HCEC 1CT (cell line): ENCODE measurements at places on chromosomes 1 and 21.

DNA sequence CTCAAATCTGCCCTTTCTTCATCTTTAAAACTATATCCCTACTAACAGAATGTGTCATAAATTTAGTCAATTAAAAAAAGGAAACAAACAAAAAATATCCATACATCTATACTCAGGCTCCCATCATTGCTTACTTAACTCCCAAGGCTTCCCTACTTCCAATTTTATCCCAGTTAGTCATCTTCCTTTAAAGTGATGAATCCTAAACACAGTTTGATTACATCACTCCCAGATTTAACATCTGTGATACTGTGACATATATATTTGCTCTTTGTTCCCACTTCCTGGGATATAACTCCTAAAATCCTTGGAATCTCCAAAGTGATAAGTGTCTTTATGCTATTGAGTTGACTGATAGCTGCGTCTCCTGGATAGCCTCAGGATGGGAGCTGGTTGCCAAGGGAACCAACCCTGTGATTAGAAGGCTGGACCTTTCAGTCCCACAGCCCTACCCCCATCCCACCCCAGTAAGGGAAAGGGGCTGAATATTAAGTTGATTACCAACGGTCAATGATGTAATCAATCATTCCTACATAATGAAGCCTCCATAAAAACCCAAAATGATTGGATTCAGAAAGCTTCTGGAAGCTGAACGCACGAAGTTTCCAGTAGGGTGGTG, 21.6 kb downstream of the GLMN start:
- DNase-seq, result peak; percentile 86

- peak; percentile 99 for DNase-seq
These were observed 34.6 kb downstream of the CFAP57 start for GRCh38 chr1:43206600-43207228.

DNA sequence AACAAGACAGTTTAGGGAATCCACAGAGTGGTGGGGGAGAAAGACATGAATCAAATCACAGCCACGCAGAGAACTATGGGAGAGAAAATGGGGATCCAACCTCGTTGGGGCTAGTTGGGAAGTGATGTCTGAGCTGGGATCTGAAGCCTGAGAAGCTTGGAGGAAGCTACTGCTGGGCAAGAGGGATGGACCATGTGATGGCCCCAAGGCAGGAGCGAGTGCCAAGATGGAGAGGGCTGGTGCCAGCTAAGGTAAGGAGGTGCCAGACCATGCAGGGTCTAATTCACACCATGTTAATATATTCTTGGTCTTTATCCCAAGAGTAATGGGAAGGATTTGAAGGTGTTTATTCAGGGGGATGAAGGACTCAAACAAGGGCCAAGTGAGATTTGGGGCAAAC, 18.2 kb upstream of the TCEA3 start:
- DNase-seq, result no peak

GRCh38 chr1:231421546-231421970, 529 bp downstream of the EGLN1 start:
- peak; percentile 34 for DNase-seq

GRCh38 chr1:226781937-226782609, 43.0 kb upstream of the ITPKB start:
- DNase-seq, result no peak

- peak; percentile 36 for DNase-seq
These were observed 75.0 kb upstream of the GUCA2A start for GRCh38 chr1:42239555-42239954.

DNA sequence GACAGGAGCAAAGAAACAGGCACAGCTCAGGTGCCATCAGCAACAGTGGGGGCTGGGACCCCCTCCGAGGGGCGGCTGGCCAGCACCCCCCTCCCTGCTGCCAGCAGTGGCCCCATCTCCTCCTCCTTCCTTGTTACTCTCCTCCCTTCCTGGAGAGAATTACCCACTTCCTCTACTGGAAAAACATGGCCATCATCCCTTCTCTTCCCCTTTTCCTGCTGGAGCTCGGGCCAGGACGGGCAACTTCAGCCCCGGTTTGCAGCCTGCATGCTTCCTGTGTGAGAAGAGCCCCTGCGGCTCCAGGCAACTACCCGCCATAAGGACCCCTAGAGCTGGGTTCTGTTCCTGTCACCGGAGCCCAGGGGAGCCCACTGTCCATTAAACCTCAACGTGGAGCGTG, 17.6 kb downstream of the MEGF6 start:
- DNase-seq, result no peak

DNA sequence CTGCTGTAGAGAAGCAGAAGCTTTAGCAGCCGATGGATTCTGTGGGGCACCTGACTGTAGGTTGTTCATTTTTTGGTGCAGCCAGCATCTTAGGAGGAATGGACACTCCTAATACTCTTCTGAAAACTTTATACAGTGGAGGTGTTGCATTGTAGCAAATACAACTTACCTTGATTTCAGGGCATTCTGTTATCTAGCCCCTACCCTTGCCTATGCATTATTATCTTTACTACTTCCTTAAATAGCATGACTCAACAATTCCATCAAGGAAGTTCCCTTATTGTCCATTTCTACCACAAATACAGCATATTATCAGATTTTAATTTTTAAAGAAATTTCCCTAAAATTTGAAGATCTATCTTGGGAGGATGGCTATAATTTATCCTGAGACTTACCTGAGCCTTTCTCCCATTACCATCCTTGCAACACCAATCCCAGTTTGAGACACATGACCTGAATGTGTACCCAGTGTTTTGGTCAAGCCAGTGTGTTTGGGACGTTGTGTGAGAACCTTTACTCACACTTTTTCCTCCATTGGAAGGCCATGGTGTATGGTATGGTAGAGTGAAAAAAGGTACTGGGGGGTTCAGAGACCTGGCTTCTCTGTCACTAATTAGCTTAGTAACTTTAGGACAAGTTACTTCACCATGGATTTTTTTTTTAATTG, 9.2 kb downstream of the POU2F1 start:
- DNase-seq, result no peak

DNA sequence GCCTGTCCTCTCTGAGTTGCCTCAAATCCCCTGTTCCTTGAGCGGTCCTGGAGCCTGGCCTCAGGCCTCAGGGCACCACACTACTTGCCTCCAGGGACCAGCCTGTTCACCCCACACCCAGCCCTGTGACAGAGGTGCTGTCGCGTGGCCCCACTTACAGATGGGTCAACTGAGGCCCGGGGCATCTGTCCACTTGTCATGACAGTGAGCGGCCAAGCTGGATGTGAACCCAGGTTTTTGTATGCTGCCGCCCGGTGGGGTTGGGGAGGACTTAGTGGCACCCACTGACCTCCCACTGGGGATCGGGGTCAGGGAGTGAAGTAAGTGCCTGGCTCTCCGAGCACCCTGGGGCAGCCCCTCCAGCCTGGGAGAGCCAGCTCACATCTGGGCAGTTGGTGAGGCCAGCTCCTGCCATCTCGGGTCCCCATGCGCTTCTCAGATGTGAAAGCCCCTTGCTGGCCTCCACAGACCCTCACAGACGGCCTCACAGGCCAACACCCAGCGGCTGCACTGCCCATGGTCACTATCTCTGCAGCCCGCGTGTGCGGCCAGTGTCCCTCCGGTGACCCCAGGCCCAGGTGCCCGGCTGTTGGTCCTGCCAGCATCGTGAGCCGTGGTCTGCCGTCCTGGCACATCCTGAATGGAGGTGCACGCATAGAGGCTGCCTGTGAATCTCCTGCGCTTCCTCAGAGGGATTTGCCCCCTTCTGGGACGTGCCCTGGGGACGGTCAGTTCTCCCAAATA, 9.3 kb upstream of the FAAP20 start:
- no peak for DNase-seq

DNA sequence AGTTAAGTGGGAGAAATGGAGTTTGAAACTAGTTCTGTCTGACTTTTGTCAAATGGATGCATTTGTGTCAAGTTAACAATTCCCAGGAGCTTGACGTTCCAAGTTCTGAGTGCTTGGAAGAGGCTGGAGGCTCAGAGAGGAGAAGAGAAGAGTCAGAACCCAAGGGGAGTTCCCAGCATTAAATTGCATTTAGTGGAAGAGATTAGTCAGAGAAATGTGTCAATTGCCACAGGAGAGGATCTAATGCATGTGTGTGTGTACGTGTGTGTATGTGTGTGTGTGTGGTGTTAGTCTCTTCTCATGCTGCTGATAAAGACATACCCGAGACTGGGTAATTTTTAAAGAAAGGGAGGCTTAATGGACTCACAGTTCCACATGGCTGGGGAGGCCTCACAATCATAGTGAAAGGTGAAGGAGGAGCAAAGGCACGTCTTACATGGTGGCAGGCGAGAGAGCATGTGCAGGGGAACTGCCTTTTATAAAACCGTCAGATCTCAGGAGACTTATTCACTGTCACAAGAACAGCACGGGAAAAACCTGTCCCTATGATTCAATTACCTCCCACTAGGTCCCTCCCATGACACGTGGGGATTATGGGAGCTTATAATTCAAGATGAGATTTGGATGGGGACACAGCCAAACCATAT, 101.5 kb upstream of the TMEM51 start:
- DNase-seq, result peak; percentile 9

DNA sequence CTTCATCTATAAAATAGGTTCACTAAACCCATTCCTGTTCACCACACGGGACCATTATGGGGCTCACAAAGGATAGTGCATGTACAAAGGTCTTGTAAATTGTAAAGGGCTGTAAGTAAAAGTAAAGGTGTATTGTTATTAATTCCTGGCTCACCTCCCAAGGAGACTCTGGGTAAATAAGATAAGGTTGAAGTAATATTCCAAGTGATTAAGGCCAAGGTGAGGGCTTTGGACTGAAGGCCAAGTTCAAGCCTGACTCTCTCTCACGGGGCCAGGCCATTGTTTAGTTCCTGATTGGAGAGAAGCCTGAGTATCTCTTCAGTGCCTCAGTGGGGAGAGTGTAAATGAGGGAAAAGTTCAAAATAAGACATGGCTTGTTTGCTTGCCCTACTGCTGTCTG, 19.5 kb upstream of the ZFYVE9 start:
- DNase-seq, result no peak
